Activated CD8-positive, alpha-beta memory T cell treated with anti-CD3 and anti-CD28 coated beads for 24 hours (primary cell): ENCODE measurements at places on chromosomes 16 and 17.
A peak's percentile ranks its signal among the peaks of the same experiment; 100 is the strongest.

GRCh38 chr17:17568772-17569195, 22.7 kb downstream of the PEMT start:
- DNase-seq, result peak; percentile 79

GRCh38 chr17:29686993-29687590, 64.4 kb upstream of the CORO6 start:
- no peak for DNase-seq

- DNase-seq, result no peak
Measured at GRCh38 chr16:972316-973002, 1.7 kb upstream of the LMF1 start.

- no peak for DNase-seq
Measured at GRCh38 chr17:3838206-3838605, 7.8 kb downstream of the NCBP3 start.

DNA sequence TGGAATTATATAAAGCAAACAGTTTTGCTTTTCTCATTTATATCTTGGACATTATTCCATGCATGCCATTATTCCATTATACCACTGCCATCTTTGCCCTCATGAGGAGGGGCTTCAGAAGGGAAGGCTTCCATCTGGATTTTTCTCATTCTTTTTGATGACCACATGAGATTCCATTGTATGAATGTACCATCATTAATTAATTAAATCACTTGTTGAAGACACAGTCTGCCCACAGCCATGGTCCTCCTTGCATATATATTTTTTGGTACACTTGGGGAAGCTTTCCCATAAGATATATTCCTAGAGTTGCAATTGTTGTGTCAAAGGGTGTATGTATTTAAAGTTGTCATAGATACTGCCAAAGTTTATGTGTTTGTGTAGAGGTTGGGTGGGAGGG, 7.1 kb downstream of the ARL4D start:
- DNase-seq, result no peak

- no peak for DNase-seq
Measured at GRCh38 chr16:57711346-57711745, 16.7 kb downstream of the DRC7 start.

DNA sequence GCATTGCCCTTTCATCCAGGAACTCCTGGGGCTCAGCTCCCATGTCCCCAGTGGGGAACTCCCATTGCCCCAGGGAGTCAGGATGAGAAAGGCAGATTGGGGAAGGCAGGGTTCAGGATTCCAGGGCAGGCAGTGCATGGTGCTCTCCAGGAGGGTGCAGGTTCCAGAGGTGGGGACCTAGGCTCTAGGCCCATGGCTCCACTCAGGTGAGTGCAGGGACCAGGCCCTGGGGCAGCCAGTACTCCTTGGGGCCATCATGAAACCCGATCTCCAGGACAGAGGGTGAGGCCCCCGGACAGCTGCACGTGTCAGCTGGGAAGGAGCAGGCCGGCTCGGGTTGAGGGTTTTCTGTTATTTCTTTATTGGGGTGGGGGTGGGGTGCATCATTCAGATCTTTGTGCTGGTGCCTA, 1.3 kb upstream of the MTSS2 start:
- no peak for DNase-seq

- no peak for DNase-seq
Measured at GRCh38 chr16:89678258-89678657, 8.2 kb upstream of the CDK10 start.

DNA sequence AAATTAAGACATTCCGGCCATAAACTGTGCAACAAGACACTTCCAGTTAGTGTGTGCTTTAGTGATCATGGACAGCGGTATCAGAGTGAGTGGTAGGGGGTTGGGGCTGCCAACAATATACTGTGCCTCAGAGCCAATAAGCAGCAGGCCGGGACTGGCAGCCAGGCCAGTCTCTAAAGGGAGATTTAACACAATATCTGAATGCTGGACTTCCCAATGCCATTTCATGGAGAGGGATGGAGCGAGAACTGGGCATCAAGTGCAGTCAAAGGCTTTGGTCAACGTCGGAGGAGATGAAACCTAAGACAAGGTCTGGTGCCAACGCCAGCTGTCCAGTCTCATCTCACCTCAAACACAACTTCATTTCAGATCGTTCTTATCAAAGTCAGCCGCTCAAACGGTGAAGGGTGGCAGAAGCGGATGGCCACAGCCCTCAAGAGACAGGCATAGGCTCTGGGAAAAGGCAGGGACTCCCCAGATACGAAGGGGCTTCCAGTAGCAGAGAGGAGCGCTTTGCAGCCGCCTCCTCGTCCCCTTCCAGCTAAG, 935 bp downstream of the USP32 start:
- peak; percentile 63 for DNase-seq

- DNase-seq, result no peak
Measured at GRCh38 chr16:12021578-12022253, 45.2 kb downstream of the SNX29 start.

DNA sequence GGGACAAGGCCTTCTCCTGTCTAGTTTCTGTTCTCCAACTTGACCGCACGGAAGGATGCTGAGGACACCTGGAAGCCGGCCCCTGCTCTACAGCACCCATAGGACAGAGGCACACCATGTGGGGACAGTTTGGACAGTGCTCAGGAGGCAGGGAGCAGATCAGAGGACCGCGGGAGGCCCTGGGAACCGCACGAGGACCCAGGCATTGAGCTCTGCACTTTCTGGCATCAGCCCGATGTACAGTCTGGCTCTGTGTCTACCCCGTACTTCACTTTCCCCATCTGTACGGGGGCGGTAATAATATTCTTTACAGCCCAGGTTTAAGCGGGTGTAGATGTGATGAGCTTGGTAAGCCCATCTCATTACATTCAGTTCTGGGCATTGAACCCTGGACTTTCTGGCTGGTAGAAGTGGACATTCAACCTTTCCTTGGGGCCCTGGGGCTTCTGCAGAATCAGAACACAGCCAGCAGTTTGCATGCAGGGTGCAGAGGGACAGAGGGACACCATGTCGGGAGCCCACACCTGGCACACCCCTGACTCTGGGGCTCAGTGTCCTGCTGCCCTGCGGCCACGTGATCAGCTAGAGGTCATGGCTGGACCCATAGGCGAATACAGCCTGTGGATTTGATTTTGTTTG, 258.7 kb downstream of the SEC14L1 start:
- DNase-seq, result no peak

- DNase-seq, result no peak
Measured at GRCh38 chr17:63275318-63275970, 170.7 kb downstream of the CYB561 start.

GRCh38 chr17:11924076-11924475, 73.2 kb downstream of the ZNF18 start:
- no peak for DNase-seq
